AG08396 (cell line): ENCODE measurements at places on chromosomes 1 and 21.

DNA sequence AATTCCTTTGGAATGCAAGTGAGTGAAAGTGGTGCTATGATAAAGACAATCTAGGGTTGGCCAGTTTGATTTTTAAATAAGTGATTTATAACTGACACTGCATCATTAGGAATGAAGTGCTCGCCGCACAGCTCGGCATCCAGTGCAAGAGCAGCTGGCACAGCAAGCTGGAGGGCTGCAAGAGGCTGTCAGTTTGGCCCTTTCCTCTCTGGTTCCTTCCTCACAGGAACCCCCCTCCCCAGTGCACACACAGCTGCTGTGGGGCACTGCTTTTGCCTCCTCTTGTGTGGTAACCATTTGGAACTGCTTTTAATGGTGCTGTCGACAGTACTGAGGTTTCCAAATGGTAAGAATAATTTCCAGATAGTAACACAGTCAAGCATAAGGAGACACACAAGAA, 10.4 kb upstream of the BCAR3 start:
- DNase-seq = no peak

DNA sequence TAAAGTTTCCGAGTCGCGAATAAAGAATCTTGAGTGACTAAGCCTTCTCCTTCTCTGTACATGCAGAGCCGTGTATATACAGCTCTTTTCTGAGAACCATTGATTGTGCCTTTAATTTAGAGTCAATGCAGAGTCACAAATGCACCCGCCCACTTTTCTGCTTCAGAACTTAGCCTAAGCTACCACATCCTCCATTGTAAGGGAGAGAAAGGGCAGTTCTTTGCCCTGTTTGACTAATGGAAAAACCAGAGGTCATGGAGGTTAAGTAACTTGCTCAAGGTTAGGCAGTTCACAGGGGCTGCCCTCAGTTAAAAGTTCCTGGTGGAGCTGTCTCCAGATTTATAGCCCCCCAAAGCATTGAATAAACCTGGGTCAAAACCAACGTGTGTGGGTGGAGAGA, 139.6 kb downstream of the TOMM20 start:
- DNase-seq = no peak

- DNase-seq = no peak
Observed at GRCh38 chr1:36440646-36441045, 9.6 kb downstream of the OSCP1 start.

DNA sequence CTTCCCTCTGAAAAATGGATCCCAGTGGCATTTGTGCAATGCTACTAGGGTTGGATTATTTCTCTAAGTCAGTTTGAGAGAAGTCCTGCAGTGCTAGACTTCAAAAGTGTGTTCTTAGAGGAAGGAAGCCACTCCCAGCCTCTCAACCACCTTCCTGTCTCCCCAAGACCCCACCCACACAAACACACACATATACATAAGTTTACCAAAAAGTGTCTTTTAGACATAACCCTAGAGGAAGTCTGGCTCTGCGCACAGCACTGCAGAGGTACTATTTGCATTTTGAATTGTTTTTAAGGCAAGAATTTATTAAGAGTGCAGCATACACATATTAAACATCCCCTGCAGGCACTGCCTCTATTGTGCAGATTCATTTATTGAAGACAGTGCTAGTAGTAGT, 127.3 kb downstream of the HHIPL2 start:
- no peak for DNase-seq
